Ascending aorta (tissue), 2 donors: ENCODE measurements at places on chromosomes 3 and 15. TPM values are rescaled to one million over a fixed set of nuclear protein-coding genes. Genes with fewer than 3 reads are reported as not detected.
A peak's percentile ranks its signal among the peaks of the same experiment; 100 is the strongest.

GRCh38 chr3:59940718-59941117 is 890.9 kb upstream of the CFAP20DC start:
- DNase-seq = no peak

DNA sequence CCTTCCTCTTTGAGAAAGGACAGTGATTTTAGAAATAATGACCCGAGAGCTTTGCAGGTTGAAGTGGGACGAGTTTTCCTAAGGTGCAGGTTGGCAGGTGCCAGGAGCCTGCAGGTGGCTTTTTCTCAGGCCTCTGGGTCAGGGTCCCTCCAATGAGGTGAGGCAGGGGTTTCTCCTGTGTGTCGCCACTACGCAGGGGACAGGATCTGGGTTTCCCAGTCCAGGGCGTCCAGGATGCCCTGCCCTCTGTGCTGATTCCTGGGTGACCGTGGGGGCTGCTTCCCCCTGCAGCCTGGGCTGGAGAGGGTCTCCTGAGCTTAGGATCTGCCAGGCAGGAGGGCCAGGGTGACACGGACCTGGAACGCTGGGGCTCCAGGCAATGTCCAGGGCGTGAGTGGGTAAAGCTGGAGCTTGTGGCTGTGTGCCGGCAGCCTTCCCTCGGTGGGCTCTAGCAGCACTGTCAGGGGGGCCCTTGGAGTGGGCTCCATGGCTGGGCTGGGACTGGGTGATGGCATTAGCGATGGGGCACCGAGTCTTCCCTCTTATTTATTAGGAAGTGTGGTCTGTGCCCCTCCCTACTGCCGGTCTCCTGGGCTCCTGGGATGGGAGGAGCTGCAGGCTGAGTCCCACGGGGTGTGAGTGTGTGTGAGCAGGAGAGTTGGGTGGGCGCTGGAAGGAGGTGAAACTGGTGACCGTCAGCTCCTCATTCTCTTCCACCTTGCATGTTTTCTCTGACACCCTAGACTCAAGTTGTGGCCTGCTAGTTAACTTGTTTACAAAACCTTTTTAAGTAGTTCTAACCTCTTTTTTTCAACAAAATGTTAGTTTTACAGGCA is 1.8 kb downstream of the APBA2 start:
- DNase-seq = no peak

- DNase-seq = no peak
Measured at GRCh38 chr3:74531491-74531890, 83.0 kb downstream of the CNTN3 start.

GRCh38 chr15:51869060-51869421 is 39.6 kb downstream of the TMOD3 start:
- DNase-seq = no peak

DNA sequence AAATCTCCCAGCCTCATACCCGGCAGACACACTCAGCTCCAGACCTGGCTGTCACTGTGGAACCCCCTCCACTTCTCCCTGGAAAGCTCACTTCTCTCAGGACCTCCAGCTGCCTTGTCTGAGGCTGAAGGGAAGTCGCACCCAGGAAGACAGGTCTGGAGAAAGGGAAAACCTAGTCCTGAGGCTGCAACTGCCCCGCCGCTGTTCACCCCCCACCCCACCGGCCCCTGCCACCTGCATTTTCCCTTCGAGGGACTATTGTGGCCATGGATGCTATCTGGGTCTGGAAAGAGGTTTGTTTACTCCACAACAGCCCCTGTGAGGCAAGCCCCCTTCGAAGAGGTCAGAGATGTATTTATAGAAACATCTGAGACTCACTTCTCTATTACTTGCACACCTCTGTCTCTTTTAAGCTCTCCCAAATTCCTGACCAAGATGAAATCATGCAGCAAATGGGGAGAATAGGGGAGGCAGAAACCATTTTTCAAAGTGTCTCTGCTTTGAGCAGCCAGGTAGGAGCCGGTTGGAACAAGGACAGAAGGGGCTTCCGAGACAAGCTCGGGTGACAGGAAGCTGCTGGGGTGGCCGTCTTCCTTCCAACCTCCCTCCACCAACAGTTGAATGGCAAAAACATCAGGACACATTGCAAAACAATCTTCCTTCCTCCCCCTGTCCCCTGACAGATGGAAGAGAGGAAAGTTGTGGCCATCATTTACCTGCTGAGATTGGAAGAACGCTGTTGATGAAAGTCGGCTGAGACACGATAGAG is 518 bp downstream of the COLQ start:
- no peak for DNase-seq

DNA sequence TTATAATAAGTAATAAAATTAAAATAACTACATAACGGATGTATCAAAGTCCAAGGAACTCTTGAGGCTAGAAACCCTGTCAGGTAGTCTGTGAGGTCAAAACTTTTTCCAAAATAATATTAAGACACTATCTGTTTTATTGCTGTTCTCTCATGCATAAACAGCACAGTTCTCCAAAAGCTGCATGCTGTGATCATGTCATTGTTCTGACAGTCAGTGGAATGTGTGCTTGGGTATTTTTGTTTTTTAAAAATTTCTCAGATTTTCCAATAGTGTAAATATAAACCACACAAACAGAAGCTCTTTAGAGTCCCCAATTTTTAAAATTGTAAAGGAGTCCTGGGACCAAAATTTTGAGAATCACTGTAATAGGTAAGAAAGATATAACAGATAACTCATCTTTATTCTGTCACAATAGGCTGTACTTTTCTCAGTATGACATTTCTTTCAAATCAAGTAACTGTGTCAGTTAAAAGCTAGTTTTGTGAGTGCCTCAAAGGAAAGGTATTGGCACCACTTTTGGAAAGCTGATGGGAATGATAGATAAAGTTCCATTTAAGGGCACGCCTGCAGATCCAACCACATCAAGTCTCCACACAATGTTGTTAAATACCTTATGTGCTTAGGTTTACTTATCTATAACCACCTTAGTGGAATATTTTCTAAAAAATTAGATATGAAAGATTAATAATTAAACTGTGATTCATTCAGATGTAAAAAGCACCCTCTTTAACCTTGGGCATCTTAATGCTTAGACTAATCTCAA is 49.3 kb downstream of the CEP152 start:
- DNase-seq = no peak

DNA sequence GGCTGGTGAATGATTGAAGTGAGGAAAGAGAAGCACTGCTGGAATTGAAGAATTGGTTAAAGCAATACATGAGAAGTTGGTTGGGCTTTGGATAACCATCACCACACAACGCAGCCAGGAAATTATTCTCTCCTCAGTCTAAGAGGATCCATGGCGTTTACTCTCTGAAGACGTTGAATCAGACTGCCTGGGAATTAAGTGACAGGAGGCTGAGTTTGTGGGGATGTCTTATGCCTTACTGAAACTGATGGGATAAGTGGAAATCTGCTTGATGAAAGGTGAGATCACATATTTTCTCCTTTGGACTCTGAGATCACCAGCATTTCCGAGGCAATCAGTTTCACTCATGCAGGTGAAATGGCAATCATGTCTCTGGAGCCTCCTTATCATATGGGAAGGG is 456.1 kb upstream of the GBE1 start:
- no peak for DNase-seq

DNA sequence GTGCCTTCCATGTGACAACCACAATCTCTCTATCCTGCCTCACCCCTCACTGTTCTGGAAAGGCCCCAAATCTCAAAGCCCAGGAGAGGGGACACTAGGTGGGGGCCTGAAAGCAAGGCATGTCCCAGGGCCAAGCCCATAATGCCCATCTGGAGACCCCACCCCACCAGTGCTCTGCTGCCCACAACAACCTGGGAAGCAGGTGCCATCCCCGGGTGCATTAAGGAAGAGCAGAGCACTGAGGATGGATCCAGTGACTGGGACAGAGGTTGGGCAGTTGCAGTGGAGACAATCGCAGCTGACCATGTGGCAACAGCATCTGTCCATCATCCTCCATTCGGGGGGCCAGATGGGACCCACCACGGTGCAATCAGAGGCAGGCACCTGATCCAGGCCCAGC is 106.2 kb upstream of the PRR20G start:
- DNase-seq = no peak

DNA sequence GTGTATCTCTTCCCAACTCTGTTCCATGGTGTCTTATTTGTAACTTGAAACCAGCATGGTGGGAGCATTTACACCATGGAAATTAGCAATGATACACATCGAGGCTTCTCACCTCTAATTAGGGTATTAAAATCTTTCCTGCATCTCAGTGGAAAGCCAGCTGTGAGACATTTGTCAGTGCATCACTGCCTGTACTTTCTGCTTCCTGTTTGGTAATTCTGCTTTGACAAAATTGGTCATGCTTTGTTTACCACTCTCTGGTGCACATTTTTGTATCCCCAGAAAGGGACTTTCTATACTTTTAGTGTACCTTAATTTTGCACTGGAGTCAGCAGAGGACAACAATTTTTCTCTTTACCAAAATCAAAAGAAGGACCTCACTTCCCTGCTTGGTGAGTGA is 402.1 kb downstream of the PDCD6IP start:
- DNase-seq = no peak

GRCh38 chr3:150469031-150469930 is 61.2 kb downstream of the TSC22D2 start:
- peak; percentile 79 for DNase-seq

DNA sequence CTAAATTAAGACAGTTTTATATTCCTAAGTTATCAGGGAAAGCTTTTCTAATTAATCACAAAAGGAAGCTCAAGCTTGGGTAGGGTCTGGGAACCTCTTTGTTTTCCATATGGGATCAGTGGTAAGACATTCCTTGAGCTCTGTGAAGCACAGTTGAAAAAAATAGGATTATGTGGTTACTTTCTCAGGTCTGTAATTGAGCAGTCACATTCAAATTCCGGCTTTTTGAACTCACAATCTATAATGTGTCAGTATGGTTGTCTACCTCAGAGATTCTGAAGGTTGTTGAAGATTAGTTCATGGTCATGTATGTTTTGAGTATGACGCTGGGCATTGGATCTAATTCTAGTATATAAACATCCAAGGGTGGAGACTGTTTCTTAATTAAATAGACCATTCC is 364.5 kb downstream of the LPP start:
- DNase-seq = no peak

GRCh38 chr3:196218155-196218712 is 1.9 kb downstream of the SLC51A start:
- no peak for DNase-seq

DNA sequence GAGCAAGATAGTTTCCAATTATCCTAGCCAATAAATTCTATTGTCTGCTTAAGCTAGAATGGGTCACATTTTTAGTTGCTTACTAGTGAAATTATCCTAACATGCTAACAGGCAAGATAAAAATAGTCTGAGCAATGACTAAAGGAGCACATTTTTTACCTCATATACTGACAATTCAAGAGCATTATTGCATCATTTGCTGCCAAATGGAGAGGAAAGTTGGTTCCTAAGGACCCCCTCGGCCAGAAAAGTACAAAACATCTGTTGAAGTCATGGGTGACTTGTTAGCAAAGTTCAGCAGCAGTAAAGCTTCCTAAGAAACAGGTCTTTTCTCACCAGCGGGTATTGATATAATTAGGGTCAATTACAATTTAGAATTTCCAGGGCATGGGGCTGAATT is 1001.0 kb downstream of the FHIT start:
- no peak for DNase-seq

DNA sequence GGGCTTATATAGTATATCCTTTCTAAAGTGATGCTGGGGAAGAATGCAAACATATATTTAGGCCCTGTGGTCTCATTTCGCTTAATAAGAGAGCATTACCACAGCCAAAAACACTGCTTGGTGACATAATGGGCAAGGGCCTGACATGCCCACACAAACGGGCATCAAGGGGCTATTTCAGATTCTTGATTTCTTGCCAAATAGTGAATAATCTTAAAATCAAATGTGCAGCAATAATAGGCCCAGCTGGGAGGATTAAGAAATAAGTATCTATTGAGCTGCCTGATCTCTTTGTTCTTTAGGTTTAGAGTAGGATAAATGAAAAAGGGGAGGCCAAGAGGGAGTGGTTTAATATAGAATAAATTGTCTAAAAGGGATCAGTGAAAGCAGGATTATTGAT is 241.0 kb upstream of the GBE1 start:
- no peak for DNase-seq

GRCh38 chr15:98610991-98611390 is 37.3 kb upstream of the IGF1R start:
- no peak for DNase-seq

DNA sequence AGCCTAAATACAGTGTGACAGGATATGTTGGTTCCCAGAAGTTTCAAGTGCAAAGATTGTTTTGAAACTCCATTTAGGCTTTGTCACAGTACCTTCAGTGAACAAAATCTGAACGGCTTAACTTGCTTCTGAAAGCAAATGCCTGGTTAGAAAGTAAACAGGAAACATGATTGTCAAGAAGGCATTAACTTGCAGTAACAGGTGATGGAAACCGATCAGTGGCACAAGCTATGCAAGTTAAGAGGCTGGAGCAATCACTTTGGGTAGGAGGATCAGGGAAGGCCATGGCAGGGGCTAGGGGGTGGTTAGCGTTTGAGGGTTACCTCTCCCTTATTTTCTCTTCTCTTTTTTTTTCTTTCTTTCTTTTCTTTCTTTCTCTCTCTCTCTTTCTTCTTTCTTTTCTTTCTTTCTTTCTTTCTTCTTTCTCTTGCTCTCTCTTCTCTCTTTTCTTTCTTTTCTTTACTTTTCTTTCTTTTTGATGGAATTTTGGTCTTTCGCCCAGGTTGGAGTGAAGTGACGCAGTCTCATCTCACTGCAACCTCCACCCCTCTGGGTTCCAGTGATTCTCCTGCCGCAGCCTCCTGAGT is 2.4 kb downstream of the HYKK start:
- DNase-seq = no peak

- DNase-seq = no peak
Measured at GRCh38 chr3:69058180-69058946, 6.2 kb upstream of the TMF1 start.

Gene MB21D2
- total RNA-seq = 0.11 TPM

Gene TRH
- total RNA-seq = not detected

Gene CASR
- total RNA-seq = not detected

Gene POLR2H
- total RNA-seq = 26.0 TPM

Gene DZIP1L
- 23.1 TPM for total RNA-seq

Gene FOXL2
- not detected for total RNA-seq
